ENCODE measurements at places on chromosomes 6 and 20.

DNA sequence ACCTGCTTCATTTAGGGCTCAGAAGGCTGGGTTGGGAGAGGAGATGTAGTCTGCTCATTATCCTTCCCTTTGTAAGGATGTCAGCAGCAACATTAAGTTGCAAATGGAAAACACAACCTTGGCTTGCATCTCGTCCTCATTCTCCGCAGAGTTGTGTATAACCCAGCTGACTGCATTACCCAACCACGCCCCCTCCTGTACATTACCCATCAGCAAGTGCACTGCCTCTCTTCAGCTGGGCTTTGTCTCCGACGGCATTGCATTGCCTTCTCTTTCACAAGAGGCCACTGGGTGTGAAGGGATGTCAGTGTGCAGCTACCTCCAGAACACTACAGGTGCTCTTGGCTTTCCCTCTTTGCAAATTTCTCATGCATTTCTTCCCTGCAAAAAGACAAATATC is 128.7 kb upstream of the TSHZ2 start:
- DNase-seq: no peak

- DNase-seq: no peak
Observed at GRCh38 chr6:159693894-159694545, 979 bp upstream of the SOD2 start.

DNA sequence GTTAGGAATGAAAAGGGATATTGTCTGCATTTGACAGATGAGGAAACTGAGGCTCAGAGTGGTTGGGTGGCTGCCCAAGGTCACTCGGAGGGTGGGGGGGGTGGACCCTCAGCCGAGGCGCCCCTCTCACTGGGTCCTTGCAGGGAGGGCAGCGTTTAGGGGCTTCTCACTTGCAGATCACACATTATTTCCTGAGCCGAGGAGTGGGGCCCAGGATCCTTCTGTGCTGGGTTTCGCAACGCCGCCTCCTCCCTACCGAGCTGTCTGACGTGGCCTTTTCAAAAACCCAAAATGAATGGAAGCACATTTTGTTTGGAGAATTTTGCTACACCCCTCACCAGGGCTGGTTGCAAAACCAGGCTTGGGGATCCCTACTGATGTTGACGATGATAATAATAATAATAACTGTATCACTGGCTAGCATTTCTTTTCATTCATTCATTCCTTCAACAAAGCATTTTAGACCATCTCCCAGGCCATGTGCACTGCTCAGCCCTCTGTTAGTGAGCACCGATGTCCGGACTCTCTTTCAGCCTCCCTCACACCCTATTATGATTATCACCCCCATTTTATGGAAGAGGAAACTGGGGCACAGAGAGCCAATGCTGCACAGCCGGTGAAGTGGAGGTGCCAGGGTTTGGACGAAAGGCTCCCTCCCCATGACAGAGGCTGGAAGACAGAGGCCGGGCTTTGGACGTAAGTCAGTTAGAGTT is 5.2 kb downstream of the DLGAP4 start:
- no peak for DNase-seq

- no peak for DNase-seq
Observed at GRCh38 chr20:37309936-37310590, 20.6 kb downstream of the MANBAL start.

DNA sequence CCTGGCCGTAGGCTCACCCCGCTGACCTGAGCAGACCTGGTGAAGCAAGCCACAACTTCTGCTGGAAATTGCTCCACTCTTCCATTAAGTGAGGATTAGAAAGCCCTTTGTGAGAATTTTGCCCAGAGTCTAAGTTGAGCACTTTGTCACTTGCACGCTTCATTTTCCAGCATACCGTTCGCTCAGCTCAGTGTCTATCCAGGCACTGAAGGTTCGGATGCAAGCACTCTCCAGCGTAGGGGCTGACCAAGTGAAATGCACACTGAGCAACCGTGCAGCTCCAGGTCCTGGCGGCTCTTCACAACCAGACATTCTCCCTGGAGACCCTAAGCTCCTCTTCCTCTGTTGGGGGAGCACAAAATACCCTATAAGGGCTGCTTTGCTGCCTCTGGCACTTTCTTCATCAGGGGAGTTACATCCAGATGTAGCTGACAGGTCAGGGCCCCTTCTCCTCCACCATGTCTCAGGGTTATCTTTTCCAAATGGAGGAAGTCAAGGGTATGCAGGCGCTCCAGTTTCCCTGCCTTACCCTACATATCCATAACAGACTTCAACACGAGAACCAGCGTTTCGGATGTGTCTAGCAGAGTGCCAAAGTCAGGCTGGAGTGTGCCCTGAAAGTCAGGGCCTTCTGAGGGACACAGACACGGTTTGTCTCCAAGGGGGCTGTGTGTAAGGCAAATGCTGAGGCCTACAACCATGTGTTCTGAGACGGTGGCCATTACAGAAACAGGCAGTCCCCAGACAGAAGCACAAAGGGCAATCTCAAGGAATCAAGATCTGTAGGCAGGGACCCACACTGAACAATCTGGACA is 146.7 kb upstream of the AFDN start:
- DNase-seq: no peak

DNA sequence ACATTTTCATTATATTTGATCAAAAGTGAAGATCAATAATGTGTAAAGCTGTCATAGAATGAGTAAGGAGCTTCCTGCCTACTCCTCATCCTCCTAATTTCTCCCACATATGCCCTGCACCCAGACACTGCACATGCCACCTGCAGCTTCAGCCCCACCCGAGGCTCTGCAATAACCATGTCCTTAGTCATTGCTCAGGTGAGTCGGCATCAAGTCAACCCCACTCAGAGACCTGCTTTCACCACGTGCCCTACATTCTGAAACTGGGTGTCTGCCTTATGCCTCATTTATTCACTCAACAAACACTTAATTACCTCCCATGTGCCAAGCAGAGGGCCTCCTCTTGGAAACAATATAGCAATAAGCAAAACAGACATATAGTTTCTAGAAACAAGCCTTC is 15.4 kb upstream of the TNFAIP3 start:
- DNase-seq: no peak

- DNase-seq: no peak
Observed at GRCh38 chr6:154766288-154766687, 33.1 kb downstream of the SCAF8 start.

DNA sequence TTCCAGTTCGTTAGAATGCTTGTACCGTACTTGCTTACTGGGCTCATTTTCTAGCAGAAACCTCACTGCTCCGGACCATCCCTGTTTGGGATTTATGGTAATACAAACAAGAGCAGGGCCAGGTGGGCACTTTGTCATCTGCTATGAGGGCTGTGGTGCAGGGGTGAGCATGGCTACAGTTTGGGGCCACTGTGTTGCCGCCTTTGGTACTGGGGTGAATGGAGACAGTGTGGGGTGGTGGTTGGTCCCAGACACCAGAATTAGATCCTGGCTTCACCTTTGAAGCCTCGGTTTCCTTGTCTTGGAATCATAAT is 95.0 kb downstream of the TOX2 start:
- DNase-seq: no peak

- DNase-seq: no peak
Observed at GRCh38 chr6:6614096-6614982, 25.8 kb downstream of the LY86 start.

DNA sequence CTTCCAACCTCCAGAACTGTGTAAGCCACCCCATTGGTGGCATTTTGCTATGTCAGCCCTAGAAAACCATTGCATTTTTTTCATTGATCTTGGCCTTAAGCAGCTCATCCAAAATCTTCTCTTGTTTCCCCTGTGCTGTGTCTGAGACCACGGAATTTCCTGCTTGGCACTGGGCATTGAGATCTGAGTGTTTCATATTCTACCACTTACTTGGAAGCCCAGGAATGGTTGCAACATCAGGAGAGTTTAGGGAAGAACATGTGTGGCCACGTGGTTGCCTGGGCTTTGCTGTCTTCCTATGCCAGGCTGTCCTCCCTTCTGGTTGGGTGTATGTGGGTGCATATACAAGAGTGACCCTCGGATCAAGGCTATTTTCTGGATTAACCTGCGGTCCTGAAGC is 139.3 kb upstream of the PMEPA1 start:
- DNase-seq: no peak

- no peak for DNase-seq
Observed at GRCh38 chr6:75169689-75170586, 35.9 kb downstream of the COL12A1 start.

DNA sequence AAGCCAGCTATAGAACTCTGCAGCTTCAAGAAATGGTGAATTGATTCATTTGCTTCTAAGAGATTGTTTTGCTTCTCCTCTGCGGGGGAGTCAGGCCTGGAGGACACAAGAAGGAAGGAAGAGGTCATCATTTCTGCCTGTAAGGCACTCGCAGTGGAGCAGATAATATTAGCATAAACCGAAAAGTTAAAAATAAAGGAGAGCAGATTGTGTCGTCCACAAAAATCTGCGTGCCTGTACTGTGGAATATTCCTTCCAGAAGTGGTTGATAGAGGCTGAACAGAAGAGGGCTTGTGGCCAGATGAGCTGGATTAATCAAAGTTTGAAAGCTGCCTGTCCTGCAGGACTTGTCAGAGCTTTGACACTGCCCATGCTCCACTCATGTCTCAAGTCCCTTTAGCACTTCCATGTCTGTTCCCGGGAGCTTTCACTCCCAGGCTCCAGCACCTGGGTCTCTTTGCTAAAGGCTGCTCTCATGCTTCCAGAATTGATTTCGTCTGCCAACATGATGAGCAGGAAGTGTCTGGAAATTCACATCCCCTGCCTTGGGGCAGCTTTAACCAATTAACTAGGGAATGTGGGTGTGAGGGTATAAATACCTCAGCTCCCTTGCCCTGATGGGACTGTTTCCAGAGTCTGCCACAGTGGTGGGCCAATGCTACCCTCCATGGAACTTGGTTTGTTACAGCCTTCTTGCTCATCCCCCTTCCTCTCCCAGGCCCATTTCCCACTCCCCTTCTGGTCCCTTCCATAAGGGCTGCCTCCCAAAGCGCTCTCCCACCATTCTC is 65.1 kb upstream of the STX16 start:
- no peak for DNase-seq

- DNase-seq: no peak
Observed at GRCh38 chr20:22373164-22373895, 211.0 kb downstream of the FOXA2 start.

DNA sequence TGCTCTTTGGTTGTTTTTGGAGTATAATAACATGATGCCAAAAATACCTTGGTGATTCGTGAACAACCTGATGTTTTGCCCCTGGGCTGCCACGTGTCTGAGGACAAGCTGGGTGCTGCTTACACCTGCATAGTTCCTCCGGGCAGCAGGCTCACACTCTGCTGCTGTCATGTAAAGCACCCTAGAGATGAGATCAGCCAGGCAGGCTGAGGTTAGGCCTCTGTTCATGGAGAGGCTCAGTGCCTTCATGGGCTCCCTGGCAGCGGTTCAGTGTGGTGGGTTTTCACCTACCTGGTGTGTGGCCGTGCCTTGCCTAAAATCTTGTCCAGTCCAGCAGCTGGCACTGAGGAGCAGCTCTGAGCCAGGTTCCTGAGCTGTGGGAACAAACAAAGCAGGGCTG is 60.1 kb upstream of the TAGAP start:
- DNase-seq: no peak

GRCh38 chr6:13474360-13474759 is 13.0 kb downstream of the GFOD1 start:
- no peak for DNase-seq

- no peak for DNase-seq
Observed at GRCh38 chr20:5393218-5393870, 76.6 kb upstream of the PROKR2 start.

DNA sequence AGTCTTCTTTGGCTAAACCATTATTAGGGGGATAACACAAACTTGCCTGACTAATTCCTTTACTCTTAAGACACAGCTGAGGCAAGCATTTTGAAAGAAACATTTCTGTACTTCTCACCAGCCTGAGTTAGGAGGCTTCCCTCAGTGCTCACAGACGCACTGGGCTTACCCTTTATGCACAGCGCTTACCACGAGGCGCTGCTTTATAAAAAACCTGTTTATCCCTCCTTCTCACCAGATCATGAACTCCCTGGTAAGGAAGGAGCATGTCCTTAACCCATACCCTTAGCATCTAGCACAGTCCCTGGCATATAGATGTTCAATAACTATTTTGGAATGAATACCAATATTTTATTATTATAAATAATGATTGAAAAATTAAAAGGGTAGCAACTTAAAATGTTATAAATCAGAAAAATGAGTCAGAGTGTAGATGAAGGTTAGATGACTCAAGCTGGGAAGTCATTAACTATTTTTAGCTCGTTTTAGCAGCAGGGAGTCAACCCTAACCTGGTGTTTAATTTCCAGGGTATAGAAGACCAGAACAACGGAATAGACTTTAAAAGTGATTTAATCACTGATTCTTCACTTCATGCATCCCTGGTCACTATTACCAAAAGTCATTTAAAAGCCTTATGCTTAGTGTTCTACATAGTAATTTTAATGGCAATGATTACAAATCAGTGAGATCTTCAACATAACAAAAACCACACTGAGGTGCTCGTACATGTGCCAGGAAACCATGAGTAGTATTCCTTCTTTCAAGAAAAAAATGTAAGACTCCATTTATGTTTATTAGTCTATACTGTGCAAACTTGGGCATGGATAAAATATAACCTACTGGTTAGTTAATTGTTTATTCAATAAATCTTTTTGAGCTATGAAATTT is 4.1 kb upstream of the TPD52L1 start:
- no peak for DNase-seq

DNA sequence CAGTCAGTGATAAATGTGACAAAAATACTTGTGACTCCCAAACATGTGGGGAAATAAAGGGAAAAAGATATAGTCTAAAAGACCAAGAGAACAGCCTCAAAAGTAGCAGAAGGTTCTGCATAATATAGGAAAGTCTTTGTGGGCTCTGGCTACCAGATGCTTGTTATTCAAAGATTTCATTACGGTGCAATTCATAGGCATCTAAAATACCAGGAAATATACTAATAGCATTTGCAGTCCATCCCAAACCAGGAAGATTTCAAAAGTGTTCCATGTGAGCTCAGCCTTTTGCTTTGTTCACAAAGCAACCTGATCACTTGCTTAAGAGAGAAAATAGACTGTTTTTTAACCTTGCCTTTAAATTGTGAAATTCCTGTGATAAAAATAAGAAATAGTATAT is 506.7 kb upstream of the MARCKS start:
- DNase-seq: no peak

DNA sequence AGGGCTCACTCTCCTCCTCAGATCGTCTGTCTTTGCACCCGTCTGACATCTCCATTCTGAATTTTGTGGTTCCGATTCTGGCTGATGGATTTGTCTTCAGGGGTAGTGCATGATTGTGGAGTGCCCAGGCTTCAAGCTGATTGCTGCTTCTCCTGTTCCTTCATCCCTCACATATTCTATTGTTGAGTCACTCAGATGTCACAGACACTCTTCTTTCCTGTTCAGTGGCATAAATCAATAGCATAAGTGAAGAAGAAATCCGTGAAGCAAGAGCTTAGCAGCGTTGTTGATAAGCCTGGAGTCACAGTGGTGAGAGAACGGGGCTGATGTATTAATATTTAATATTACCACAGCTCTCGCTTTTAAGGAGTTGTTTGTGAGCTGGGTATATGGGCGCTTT is 152.5 kb downstream of the MTHFD1L start:
- no peak for DNase-seq

- DNase-seq: no peak
Observed at GRCh38 chr6:131129689-131130553, 5.3 kb upstream of the AKAP7 start.

- no peak for DNase-seq
Observed at GRCh38 chr20:17969278-17969883, 563 bp downstream of the MGME1 start.

GRCh38 chr6:144265390-144265789 is 19.7 kb upstream of the UTRN start:
- DNase-seq: no peak

Data from left cardiac atrium (tissue), 4 donors.